ENCODE measurements at places on chromosomes 16 and 17.
A peak's percentile ranks its signal among the peaks of the same experiment; 100 is the strongest.

DNA sequence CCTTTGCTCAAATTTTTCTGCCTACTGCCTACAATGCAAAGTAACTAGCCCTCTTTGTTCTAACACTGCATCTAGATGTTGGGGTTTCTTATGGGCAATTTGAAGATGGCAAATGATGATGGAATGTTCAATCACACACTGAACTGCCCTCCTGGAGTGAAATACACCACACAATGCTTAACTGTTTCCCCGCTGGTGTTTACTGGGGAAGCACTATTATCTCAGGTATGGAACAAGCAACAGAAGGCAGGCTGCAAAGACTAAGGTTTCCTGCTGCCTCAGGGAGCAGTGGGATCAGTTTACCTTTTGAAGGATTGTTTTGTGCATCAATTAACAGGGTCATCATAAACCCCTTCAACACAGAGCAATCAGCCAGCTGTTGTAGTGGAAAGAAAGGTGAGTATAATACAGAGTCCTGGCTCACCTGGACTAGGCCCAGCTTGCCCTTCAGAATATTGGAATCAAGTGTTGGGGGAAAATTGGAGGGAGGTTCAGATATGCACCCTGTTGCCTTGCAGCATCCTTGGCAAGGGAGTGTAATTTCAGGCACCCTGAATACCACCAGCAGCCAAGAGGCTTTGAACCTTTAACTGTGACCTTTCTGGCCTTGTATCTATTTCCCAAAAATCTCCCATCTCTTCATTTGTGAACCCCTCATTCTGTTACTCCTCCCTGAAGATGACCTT, 105.4 kb upstream of the CDH11 start:
- no peak for DNase-seq

DNA sequence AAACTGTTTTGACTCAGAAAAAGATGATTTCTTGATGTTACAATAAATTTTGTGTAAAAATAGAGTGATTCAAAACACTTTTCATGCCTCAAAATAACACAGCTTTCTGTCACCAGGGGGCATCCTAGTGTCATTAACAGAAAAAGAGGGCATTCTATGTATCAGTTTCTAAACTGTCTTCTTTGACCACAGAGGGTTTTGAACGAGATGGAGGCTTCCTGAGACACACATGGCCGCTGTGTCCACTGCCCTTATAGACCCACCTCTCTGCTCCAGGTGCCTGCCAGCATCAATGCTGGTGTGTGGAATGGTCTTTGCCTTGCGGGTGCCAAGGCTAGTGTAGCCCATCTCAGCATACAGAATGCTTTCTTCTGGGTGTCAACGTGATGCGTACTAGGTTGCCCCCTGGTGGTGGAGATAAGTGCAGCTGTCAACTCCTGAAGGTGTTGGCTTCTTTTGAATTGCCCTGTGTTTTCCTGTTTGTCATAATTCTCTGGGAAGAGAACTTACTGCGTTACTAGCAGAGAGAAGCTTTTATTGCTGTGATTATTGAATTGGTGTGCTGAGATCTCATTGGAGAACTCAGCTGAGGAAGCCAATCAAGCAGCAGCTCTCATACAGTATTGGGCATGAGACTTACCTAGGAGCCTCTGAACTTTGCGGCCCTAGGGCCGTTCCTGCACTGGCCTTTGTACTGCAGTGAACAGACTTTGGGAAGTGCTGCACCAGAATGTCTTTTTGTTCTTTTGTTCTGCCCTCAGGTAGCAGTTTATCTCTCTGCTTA, 38.6 kb downstream of the USP10 start:
- peak; percentile 89 for DNase-seq

DNA sequence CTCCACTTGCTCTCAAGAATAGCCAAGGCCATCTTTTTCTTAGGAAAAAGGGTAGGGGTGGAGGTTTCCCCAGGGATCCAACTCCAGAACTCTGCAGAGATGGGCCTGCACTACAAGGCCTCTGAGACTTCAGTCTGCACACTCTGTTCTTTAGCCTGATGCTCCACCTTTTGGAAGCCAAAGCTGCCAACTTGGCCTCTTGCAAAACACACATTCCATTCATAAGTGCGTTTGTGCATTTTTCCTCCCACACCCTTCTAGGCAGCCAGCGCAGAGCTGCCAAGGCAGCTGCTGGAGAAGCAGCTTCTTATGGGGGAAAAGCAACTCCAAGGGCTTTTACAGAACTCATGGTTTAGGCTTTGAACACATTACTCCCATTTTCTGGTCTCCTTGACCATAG, 45.3 kb downstream of the REXO5 start:
- DNase-seq: no peak

DNA sequence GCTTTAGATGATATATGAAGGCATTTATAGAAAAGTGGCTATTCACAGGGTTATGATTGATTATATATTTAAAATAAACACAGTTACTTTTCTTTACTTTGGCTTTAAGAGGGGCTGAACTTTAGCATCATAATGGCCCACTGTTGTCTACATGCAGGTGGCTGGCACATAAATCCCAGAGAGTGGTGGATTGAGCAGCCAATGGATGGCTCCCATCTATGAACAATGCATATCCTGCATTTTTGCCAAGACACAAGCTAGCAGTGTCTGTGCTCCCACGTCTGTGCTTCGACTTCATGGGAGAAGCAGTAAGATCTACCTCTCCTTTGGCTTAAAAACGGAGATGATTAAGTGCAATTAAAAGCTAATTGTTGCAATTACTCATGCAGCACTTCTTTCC, 373.2 kb upstream of the CDH11 start:
- no peak for DNase-seq

- no peak for DNase-seq
These were observed 20.5 kb downstream of the ATPAF2 start for GRCh38 chr17:18018411-18018921.

DNA sequence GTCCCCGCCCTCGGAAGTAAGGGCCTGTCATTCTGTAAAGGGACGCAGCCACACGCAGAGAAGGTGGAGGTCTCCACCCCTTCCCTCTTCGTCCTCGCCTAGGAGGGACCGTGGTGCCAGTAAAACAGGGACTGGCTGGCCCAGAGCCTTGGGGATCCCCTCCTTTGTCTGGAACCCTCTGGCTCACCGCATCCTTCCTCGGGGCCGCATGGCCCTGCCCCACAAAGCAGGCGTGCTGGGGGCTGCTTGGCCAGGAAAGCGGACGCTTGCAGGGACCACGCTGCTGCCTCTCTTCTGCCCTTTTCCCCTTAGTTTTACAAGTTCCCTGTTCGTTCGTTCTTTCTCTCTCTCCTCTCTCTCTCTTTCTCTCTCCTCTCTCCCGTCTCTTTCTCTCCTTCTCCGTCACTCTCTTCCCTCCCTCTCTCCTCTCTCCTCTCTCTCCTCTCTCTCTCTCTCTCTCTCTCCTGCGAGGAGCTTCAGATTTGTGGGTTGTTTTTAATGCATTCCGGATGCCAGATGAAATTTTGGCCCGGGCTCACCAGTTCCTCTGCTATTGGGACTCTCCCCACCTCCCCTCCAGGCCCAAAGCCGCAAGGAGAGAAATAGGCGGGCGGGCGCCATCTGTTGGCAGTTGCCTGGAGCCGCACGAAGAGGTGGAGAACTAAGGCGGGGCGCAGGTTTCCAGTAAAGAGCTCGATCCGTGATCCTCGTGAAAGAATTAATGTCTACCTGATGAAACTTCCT, 35.1 kb upstream of the CDRT4 start:
- peak; percentile 94 for DNase-seq

GRCh38 chr17:74361230-74362068, at the start of gene BTBD17:
TSS of gene BTBD17 (minus strand) at chr17:74361868. CDS start at chr17:74361819, 49 bp downstream.
- DNase-seq: no peak

DNA sequence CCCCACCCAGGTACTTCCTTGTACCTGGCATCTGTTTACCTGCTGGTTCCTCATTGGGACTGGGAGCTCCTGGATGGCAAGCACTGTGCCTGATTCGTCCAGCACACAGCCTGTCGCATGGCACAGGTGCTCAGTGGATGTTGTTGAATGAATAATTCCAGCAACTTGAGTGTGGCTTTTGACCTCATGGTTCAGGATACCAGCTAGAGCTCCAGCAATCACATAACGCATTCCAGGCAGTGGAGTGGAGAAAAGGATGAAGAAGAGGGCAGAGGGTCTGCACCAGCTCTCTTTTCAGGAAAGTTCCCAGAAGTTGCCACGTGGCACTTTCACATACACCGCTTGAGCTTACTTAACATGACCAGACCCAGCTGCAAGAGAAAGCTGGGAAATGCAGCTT, 1.3 kb upstream of the CAMKK1 start:
- DNase-seq: no peak

DNA sequence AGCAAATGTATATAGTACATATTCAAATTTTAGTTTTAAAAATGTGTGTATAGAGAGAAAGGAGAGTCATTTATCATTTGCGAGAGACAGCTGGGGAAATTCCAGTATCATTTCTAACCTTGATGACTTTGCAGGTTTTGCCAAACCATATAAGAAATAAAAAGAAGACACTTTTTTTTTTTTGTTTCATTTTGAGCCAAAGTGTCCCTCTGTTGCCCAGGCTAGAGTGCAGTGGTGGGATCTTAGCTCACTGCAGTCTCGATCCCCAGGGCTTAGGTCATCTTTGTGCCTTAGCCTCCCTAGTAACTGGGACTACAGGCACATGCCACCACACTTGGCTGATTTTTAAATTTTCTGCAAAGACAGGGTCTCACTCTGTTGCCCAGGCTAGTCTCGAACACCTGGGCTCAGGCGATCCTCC, 38.4 kb upstream of the VWA3A start:
- DNase-seq: no peak

DNA sequence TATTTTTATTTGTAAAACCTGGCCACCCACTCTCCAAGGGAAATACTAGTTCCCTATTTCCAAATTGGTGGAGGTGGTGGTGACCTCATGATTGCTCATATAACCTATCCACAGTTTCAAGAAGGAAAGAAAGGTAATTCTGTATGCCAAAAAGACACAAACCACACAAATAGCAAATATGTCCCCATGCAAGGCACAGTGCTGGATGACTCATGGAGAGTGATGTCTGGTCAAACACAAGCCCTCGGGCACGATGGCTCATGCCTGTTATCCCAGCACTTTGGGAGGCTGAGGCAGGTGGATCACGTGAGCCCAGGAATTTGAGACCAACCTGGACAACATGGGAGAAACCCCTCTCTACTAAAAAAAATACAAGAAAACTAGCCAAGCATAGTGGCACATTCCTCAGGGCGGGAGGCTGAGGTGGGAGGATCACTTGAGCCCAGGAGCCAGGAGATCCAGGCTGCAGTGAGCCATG, 64.2 kb downstream of the GNA13 start:
- DNase-seq: no peak

DNA sequence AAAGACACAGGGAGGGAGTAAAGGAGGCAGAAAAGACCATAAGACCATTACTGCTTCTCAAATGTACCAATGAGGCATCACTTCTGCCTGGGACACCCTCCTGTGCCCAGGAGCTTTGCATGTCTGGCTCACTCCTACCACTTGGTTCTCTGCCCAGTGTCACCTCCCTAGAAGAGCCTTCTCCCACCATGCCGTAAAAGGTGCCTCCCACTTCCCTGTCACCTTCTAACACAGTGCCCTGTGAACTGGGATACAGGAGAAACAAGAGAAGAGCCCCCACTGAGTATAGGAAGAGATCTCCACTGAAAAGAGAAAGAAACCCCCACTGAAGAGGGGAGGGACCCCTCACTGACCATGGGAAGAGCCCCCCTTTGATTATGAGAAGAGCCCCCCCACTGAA, 484.7 kb downstream of the SOX9 start:
- DNase-seq: no peak

DNA sequence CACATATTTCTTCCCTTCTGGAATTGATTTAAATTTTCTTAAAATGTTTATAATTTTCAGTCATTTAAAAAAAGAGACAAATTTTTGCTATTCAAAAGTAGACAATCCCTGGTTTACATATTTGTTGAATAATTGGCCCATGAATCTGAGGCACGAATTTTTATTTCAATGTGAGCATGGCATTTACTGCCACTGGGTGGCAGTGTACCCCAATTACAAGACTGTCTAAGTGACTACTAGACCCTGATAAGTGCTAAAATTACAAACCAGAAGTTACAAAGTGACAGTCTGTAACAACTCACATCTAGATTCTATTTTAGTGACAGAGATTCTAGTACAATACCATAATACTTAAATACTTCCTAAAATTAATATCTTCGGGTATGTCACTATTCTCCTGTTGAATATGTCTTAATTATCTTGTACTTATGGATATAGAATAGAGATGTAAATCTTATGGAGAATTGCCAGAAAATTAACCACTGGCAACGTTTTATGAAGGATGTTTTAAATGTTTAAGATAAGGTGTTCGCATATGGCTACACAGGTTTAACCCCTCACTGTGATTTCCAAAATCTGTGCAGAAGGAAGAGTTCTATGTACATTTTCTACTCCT, 235.8 kb downstream of the MAP2K4 start:
- DNase-seq: no peak

GRCh38 chr17:16272111-16272840, 55.3 kb downstream of the PIGL start:
- DNase-seq: no peak

DNA sequence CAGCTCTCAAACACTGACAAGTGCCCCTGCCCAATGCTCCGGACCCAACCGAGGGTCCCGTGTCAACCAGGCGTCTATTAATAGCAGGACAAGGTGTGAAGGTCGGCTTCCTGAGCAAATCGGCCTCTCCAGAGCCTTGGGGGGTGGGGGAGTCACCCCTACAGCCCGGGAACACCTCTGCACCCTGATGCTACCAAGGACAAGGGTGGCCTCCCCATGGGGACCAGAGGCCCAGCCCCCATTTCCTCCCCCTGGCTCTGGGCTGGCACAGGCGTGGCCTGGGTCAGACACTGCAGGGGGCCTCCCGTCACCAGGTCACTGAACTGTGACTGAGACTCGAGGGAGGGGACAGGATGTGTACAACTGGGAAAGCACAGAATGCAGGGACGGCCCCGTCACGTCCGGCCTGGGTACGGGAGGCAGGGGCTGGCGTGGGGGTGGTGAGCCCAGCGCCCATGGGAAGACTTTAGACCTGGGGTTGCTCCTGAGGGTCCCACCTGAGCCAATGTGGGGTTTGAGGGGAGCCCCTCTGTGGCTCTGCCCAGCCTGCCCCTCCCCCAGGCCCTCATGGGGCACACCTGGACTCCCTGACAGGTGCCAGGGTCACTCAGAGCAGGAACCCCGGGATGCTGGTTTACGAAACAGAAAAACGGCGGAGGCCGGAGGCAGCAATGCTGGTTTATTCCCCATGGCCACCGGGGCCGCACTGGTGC, 579 bp upstream of the CYBA start:
- DNase-seq: no peak

GRCh38 chr16:7397901-7398300, 65.3 kb downstream of the RBFOX1 start:
- DNase-seq: no peak

DNA sequence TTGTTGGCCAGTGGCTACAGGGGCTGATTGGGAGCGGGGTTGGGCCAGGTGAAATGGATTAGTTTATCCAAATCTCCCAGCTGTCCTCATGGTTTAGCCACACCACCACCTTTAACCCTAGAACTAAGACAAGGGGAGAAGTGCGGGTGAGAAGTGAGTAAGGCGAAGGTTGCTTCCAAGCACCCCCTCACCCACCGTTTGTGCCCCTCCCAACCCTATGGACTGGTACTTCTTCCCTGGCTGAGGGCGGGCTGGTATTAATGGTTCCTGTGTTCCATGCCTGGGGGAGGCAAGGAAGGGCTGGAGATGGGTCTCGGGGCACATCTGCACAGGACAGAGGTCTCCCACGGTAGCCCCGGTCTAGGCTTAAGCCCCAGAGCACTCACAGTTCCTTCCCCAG, 25.1 kb downstream of the NT5M start:
- no peak for DNase-seq

Data from vagina (tissue), 2 donors.